ENCODE measurements at places on chromosomes 7 and 10.

DNA sequence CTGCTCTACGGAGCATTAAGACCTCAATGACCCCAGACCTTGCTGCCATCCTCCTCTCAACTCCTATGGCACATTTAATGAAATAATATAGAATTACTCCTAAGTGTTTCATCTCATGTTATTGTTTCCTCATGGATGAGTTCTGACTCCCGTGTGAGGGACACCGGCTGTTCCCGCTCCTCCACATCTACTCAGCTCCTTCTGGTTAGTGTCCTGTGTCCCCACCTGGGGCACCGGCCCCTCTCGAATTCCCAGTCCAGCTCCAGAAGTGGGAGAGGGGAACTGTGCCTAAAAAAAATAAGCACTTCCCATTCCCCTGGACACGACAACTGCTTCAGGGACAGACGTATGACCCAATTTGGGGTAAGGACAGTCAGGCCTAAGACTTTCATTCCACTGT, 58.3 kb downstream of the PIP4K2A start:
- DNase-seq = no peak

DNA sequence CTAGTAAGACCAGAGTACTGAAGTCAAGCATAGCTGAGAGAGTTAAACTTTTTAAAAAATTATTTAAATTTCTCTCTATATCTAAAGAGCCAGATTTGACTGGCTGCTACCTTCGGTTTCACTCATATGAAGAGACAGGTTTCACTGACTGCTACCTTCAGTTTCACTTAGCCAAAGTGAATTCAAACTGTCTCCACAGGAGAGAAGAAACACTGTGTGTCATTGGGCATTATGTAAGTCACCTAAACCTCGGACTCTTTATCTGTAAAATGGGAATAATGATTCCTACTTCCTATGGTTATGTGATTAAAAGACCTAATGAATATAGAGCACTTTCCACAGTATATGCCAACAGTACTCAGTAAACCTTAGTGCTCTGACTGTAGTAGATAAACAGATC, 41.6 kb upstream of the MET start:
- no peak for DNase-seq

GRCh38 chr10:93445097-93445960, 36.8 kb downstream of the MYOF start:
- DNase-seq = no peak

DNA sequence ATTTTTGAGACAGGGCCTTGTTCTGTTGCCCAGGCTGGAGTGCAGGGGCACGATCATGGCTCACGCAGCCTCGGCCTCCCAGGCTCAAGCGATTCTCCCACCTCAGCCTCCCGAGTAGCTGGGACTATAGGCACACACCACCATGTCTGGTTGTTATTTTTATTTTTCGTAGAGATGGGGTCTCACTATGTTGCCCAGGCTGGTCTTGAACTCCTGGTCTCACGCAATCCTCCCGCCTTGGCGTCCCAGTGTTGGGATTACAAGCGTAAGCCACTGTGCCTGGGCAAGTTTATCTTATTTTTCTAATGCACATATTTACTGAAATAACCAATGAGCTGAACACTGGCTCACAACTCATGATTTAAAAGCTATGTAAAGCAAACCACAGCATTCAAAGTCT, 61.9 kb downstream of the FAM171A1 start:
- no peak for DNase-seq

- DNase-seq = no peak
Measured at GRCh38 chr7:113013761-113014449, 72.7 kb downstream of the GPR85 start.

DNA sequence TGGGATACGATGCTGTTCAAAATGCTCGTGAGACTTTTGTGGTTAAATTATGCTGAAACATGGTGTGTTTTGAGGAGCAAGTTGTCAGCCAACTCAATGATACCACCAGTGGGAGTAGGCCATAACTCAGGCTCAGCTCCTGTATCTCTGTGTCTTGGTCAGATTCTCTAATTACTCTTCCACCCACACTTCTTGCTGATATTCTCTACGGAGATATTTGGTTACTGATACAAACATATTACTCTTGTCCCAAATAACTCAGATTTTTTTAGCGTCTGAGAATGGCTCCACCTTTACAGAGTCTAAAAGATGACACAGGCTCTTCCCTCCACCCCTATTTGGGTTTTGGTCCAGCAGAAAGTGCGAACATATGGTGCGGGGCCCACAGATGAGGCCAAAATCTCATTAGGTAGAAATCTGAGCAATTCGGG, 168.9 kb downstream of the PKD1L1 start:
- DNase-seq = no peak

DNA sequence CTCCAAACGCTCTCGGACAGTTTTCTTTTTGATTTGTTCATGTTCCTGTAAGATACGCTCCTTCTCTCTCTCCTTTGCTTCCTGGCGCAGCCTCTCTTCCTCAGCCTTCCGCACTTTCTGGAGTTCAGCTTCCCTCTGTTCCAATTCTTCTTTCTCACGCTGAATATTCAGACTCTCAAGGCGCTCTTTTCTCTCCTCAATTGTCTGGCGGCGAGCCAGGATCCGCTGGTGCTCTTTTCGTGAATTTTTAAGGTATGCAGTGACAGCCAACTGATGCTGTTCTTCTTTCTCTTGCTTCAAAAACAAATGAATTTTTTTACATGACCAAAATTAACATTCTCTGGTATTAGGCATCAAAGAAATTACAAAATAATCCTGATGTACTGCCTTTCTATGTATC, 22.6 kb downstream of the EIF3A start:
- DNase-seq = no peak

DNA sequence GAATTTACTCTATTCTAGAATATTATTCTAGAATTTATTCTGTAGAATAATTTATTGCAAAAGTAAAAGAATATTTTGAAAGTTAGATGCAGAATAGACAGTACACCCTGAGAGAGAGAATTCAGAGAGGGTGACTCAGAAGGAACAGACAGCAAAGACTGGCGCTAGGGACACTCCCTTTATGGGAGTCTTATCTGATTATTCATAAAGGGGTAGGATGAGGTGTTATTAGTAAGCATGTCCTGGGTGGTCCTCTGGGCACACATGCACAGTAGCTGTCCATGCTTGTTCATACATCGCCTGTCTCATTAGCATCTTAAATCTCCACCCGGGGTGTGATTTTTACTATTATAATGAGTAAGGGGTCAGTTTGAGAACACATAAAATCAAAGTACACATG, 100.1 kb downstream of the XPNPEP1 start:
- no peak for DNase-seq

DNA sequence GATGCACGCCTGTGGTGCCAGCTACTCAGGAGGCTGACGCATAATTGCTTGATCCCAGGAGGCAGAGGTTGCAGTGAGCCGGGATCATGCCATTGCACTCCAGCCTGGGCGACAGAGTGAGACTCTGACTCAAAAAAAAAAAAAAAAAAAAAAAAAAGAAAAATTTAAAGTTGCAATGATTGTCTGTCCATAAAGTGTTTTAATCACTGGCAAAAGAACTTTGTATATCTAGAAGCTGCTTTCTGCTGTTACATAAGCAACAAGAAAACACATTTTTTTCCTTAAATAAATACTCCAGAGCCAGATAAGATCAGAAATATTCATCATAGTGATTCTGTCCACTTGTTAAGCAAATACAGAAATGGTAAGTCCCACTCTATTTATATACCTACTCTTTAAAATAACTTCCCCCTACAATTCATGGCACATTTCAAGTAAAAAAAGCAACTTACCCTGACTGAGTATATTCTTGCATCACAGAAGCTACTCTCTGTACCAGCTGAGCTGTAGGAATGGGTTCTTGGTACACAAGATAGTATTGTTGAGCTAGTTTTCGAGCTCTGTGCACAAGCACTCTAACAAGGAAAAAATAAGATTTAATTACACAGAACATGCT, 7.6 kb downstream of the PSMA2 start:
- no peak for DNase-seq

- DNase-seq = no peak
Measured at GRCh38 chr7:83684928-83685327, 36.0 kb upstream of the SEMA3E start.

DNA sequence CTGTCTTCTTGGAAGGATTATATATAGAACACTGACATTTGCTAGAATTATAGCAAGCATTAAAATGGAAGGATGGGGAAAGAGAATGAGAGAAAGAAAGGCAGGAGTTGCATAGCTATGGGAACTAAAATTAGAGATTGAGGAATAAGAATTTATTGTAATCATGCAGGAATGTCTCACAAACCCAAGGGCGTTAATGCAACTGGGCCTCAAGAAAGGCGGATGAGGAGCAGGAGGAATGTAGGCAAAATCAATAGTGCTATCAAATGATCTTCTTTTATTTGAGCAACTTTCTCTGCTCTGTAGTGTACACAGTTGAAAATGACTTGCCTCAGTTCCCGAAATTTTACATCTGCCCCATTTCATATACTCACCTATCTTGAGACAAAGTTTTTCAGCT, 1131.8 kb upstream of the GHITM start:
- DNase-seq = no peak

DNA sequence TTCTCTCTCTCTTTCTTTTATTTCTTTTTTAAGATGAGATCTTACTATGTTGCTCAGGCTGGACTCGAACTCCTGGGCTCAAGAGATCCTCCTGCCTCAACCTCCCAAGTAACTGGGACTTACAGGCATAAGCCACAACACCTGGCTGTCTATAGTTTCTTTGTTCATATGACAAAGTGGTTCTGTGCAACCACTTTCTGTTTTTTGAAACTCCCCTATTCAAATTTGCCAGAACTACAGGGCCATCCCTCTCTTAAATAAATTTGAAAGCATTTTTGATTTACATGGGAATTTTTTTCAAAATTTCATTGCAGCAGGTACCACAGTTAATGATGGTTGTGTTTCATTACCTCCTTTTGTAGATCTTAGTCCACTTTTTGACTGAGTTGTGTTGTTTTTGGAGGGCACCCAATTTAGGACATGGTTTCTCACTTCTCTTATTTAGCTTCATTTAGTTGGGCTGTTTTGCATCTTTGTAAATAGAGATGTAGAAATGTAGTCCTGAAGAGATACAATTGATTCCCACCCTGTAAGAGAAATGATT, 119.2 kb downstream of the LRRC4 start:
- no peak for DNase-seq
